ENCODE measurements at places on chromosomes 7 and 10. TPM values are rescaled to one million over a fixed set of nuclear protein-coding genes. Genes with fewer than 3 reads are reported as not detected.

The NCF1 gene
- 8.6 TPM for total RNA-seq

DNA sequence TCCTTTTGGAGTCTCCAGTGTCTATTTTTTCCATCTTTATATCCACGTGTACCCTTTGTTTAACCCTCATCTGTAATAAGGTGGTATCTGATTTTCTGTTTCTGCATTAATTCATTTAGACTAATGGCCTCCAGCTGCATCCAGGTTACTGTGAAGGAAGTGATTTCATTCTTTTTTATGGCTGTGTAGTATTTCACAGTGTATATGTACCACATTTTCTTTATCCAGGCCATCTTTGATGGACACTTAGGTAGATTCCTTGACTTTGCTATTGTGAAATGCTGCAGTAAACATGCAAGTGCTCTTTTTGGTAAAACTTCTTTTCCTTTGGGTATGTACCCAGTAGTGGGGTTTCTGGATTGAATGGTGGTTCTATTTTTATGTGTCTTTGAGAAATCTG is 128.0 kb upstream of the MTPN start:
- DNase-seq = no peak

DNA sequence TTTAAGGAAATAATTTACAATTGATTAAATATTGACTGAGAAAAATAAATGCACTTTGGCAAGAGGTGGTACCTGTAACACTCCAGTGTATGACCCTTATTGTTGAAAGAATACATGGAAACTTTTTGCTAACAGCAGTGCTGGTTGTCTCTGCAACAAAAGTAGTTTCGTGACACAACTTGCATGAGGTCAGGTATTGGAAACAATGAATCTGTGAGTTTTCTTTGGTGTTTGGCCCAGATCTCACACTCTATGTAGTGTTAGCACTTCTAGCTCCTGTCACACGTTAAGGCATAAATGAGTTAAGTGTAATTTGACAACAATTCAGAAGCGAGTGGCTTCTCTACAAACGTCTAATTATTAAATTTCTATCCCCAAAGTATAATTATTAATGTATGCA is 137.7 kb upstream of the MDFIC start:
- no peak for DNase-seq

DNA sequence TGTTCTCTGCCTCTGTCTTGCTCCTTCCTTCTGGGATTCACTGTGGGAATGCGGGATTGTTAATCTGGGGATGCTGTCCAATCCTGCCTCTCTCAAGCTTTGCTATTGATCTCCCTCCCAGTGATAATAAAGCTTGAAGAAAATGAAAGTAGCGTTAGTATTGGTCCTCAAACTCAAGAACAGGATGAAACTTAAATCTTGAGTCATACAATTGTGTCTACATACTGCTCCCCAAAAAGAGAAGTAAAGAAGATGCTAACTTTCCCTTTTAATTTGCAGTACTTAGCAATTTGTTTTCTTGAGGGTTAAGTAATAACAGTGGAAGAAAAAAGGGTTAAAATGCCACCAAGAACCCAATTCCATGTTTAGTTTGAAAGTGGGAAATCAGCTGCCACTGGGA is 13.6 kb downstream of the CFTR start:
- no peak for DNase-seq

DNA sequence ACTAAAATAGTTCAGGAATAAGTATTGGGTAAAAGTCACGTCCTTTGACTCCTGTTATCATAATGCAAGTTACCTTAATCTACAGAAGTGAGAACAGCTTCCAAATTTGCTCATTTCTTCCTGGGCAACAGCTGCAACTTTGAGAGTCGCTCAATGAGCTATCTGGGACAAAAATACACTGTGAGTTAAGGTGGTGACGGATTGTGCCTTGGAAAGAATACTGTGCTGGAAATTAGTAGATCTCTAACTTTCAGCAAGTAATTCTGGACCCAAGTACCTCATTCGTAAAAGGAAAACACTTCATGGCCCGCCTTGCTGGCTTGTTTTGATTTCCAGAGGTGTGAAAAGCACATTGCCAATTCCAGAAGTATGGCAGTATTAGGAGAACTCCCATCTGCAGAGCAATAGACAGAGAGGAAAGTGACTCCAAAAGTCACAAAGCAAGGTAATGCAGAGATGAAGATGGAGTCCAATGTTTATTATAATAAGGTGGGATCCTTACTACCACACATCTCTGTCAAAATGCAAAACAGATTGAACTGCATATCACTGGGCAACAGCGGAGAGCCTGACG is 626.0 kb downstream of the SORCS3 start:
- DNase-seq = no peak

DNA sequence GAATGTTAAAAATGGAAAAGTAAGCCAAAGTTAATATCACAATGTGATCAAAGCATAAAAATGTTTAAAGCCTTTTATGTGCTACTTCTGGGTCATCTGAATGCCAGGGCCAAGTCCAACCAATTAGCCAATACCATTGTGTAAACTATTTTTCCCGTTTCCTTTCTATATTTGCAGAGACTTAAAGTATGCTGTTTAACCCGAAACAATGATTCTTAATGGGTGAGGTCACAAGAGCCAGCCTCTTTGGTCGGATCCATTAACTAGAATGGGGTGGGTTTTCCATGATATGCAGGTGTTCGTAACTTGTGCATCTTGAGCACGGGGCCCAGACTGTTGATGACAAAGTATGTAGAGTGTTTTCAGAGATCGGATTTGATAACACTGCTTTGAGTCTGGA is 111.3 kb upstream of the IGFBP3 start:
- no peak for DNase-seq

DNA sequence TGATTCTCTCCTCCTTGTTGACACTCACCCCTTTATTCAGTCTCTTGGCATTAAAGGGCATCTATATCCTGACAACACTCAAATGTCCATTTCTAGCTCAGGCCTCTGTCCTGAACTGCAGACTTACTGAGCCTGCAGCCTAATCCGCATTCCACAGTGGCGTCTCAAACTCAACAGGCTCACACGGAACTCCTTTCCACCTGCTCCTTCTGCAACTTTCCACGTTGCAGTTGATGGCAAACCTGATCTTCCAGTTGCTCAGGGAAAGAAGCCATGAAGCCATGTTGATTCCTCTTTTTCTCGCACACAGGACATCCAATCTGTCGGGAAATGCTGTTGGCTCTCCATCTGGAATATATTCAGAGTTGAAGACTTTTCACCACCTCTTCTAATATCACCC is 522.4 kb downstream of the CCSER2 start:
- no peak for DNase-seq

DNA sequence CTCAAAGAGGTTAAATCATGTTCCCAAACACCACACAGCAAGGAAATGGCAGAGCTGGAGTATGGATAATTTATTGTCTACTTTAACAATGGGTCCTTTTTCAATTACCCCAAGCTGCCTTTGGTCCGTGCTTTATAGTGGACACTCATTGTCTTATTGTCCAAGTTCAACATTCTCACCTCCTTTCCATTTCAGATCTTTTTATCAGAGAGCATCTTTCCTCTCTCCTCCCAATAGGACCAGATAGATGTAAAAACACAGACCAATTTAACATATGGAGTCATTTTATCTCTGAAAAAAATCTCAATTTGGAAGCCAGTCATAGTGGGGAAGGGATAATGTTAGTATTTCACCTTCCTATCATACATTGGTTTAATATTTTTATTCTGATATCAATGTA is 83.5 kb upstream of the WAC start:
- DNase-seq = no peak

GRCh38 chr10:80104066-80104926 is 25.8 kb downstream of the TMEM254 start:
- DNase-seq = no peak
